T-helper 17 cell (primary cell): ENCODE measurements at places on chromosomes 7 and 10. TPM values are rescaled to one million over a fixed set of nuclear protein-coding genes. Genes with fewer than 3 reads are reported as not detected.
A peak's percentile ranks its signal among the peaks of the same experiment; 100 is the strongest.

GRCh38 chr7:4013793-4014192, 668.3 kb upstream of the FOXK1 start:
- no peak overlapping the region for H3K27ac ChIP-seq
- H3K36me3 ChIP-seq: no peaks in the 10 kb centered on the region
- no peaks in the 10 kb centered on the region for H3K4me1 ChIP-seq

The ACHE gene
- 0.25 TPM for total RNA-seq

DNA sequence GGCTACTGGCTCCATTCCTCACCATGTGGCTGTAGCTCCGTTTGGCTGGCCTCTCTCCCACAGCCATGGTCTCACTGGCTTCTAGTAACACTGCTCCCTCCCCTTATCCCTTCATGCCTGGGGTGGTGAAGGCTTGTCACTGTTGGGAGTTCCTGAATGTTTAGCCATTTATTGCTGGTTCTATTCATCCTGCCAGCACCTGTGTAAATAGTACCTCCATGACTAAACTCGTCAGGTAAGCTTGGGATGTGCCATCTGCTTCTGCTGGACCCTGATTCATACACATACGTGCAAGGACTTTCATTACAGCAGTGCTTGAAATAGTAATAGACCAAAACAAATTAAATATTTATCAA, 61.6 kb downstream of the CCDC71L start:
- H3K27ac ChIP-seq: peak overlapping the region; percentile 39
- H3K4me1 ChIP-seq: peaks cover 7% of the 10 kb centered on the region
- peaks cover 3% of the 10 kb centered on the region for H3K36me3 ChIP-seq
- H3K4me3 ChIP-seq: no peak overlapping the region
- H3K27me3 ChIP-seq: peaks cover 5% of the 10 kb centered on the region

DNA sequence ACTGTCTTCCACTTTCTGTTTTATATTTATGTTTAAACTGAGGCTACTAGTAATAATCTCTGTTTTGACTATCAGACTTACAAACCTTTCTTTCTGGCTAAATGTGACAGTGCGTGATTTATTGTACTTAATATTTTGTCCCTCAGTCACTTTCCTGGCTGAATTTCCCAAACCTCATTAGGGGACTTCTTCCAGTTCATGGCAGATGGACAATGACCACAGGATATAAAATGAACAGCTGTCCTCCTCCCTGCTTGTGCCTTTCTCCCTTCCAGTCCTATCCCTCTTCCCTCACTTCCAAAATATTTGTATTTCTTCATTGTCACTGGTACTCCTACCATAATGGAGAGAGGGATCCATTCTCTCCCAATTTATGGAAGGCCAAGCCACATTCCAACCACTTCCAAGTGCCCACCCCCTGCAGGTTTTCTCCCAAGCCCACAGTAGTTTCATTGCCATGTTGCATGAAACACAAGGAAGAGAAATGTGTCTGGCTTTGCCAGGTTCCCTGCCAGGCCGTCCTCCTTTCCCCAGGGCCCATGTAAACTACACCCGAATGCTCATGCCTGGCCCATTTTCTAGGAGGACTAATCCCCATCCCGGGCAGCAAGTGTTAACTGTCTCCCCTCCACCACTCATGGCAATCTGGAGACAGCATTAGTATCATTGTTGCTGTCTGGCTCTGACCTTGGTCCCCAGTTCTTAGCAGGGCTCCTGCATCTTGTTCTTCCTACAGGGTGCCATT, 269.5 kb upstream of the SLC26A5 start:
- H3K27me3 ChIP-seq: peaks cover 20% of the 10 kb centered on the region
- no peak overlapping the region for H3K4me3 ChIP-seq
- H3K36me3 ChIP-seq: no peaks in the 10 kb centered on the region
- H3K4me1 ChIP-seq: no peaks in the 10 kb centered on the region

DNA sequence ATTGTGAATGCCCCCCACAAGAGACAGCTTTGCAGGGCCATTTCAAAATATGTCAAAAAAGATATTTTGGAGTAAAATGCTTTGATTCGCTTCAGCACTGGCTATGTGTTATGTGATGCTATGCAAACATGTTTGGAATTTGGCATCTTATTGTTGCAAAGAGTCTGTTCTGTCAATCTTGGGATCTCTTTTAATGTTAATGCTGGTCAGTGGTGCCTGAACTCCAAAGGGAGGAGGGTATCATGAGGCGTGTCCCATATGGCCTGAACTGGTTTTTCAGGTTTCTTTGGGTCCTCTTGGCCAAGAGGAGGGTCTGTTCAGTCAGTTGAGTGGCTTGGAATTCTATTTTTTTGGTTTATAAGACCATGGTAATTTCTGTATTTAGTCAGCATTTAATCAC, 81.4 kb downstream of the HECW1 start:
- no peak for DNase-seq
- peaks cover 27% of the 10 kb centered on the region for H3K27me3 ChIP-seq
- no peak overlapping the region for H3K4me3 ChIP-seq
- H3K27ac ChIP-seq: no peak overlapping the region
- H3K4me1 ChIP-seq: no peaks in the 10 kb centered on the region
- H3K36me3 ChIP-seq: no peaks in the 10 kb centered on the region

DNA sequence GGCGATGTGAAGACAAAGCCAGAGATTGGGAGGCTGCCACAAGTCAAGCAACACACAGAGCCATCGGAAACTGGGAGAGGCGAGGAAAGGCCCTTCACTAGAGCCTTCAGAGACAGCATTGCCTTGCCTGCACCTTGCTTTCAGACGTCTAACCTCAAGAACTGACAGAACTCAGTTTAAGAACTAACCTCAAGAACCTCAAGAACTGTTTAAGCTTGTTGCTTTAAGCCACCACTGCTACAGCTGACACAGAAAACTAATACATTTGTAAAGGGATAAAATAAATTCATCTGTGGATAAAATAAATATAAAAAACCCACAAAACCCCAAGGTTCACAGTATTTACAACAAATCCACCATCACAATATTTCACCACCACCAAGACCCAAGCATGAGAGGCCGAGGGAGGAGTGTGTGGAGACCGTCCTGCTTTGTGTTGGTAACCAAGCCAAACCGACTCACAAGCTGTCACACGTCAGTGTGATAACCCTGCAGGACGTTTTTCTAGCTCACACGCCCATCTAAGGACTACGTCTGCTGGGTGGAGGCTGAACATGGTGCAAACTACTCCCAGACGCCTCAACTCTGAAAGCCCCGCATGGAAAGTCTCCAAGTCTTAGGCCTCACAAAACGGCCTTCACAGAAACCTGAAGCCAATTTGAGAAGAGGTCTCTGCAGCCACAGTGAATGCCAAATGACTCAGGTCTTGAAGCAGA, 116.8 kb downstream of the ABLIM1 start:
- peak overlapping the region; percentile 81 for H3K4me3 ChIP-seq
- H3K27ac ChIP-seq: peak overlapping the region; percentile 98
- no peaks in the 10 kb centered on the region for H3K36me3 ChIP-seq
- H3K27me3 ChIP-seq: no peaks in the 10 kb centered on the region
- H3K4me1 ChIP-seq: peaks cover 65% of the 10 kb centered on the region

DNA sequence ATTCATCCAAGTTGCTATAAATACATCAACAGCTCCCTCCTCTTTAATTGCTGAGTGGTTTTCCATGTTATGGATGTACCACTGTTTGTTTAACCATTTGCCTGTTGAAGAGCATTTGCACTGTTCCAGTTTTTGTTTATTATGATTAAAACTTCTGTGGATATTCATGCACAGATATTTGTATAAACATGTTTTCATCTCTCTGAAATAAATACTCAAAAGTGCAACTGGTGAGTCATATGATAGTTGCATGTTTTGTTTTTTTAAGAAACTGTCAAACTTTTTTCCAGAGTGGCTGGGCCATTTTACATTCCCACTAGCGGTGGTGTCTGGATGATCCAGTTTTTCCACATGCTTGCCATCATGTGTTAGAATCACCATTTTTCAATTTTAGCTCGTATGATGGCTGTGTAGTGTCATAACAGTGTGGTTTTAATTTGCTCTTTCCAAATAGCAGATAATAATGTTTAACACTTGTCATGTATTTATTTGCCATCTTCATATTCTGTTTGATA, 33.6 kb downstream of the MEOX2 start:
- no peak overlapping the region for H3K27ac ChIP-seq
- no peaks in the 10 kb centered on the region for H3K36me3 ChIP-seq
- DNase-seq: no peak
- no peaks in the 10 kb centered on the region for H3K27me3 ChIP-seq
- H3K4me3 ChIP-seq: no peak overlapping the region

DNA sequence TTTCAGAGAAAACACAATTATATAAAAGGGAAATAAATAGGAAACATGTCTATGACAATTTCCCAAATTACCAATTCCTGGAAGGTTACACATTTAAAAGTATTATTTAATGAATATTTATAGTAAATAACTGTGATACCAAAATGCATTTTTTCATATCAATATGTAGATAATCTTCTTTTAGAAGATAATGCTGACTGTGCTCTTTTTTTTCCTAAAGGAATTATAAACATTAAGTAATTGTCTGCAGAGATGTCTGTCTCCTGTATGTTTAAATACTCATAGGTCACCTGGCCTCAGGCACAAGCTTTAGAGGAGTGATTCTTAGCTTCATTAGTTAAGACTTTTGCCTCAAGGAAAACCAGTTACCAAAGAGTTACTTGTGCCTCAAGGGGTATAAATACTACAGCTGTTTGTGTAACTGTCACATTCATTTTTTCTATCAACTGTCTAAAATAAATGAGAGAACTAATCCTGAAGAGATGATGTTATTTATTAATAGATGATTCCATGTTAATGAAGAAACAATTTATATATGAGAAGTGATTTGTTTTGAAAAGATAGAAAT, 77.1 kb downstream of the DNAJC1 start:
- H3K4me1 ChIP-seq: peaks cover 5% of the 10 kb centered on the region
- DNase-seq: no peak
- no peak overlapping the region for H3K27ac ChIP-seq
- H3K27me3 ChIP-seq: no peaks in the 10 kb centered on the region
- H3K36me3 ChIP-seq: no peaks in the 10 kb centered on the region
- no peak overlapping the region for H3K4me3 ChIP-seq

DNA sequence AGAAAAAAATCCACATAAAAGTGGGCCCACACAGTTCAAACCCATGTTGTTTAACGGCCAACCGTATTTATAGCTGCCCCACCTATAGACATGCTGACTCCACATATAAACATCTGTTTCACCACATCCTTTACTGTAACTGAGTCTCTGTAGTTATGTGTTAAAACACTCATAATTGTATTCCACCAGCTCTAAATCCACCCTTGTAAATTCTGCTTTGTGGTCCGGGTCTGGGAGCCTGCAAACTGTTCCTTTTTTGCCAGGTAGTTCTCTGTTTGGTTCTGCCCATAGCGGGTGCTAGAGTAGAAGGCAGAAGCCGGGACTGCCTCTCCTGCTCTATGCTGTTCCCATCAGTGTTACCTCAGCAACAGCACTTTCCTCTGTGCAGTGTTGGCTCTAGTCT, 20.2 kb upstream of the FHIP2A start:
- no peaks in the 10 kb centered on the region for H3K27me3 ChIP-seq
- H3K27ac ChIP-seq: peak overlapping the region; percentile 85
- peaks cover 8% of the 10 kb centered on the region for H3K36me3 ChIP-seq
- H3K4me3 ChIP-seq: peak overlapping the region; percentile 57

The C7orf33 gene
- total RNA-seq: not detected

GRCh38 chr7:103094102-103094501, 19.2 kb downstream of the ARMC10 start:
- peak overlapping the region; percentile 54 for H3K27ac ChIP-seq
- H3K27me3 ChIP-seq: no peaks in the 10 kb centered on the region
- no peak overlapping the region for H3K4me3 ChIP-seq
- H3K36me3 ChIP-seq: peaks cover 3% of the 10 kb centered on the region
- H3K4me1 ChIP-seq: peaks cover 2% of the 10 kb centered on the region

The TMEM273 gene
- total RNA-seq: 11.3 TPM

The EPHA1 gene
- 19.7 TPM for total RNA-seq

DNA sequence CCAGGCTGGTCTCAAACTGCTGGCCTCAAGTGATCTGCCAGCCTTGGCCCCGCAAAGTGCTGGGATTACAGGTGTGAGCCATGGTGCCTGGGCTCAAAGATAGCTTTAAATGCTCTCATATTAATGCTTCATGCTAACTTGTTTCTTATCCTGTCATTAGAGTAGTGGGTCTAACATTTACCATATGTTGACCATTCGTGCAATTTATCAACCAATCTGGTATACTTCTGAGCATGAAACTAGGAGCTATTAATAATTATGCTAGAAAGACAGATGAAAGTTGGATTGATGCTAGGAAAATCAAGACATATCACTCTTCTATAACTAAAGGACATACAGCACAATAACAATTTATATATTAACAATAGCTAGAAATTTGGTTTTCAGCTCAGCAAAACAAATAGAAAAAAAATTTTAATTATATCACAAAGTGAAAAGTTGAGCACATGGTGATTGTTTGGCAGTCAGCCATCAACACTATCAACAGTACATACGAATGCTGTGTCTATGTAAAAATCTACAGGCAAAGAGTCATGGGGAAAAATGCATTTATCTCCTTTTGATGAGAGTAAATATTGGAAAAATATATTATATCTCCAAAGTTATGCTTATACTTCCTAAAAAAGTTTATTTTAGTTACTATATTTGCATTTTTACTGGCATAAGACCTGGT, 112.1 kb upstream of the ABCB5 start:
- no peaks in the 10 kb centered on the region for H3K4me1 ChIP-seq
- no peak overlapping the region for H3K27ac ChIP-seq
- no peaks in the 10 kb centered on the region for H3K36me3 ChIP-seq
- H3K27me3 ChIP-seq: no peaks in the 10 kb centered on the region

GRCh38 chr10:84241185-84241790, at the start of gene LRIT1:
TSS of gene LRIT1 (minus strand) at chr10:84241546. CDS start at chr10:84241439, 107 bp downstream.
- H3K27ac ChIP-seq: no peak within 1 kb of the TSS
- H3K36me3 ChIP-seq: no peaks in the 10 kb centered on the region
- H3K4me3 ChIP-seq: no peak within 1 kb of the TSS
- DNase-seq: no peak
- no peaks in the 10 kb centered on the region for H3K4me1 ChIP-seq

The SH2D4B gene
- total RNA-seq: 0.30 TPM

GRCh38 chr10:89494068-89494467, 41.3 kb downstream of the SLC16A12 start:
- H3K4me3 ChIP-seq: no peak overlapping the region
- peaks cover 38% of the 10 kb centered on the region for H3K27me3 ChIP-seq

GRCh38 chr7:12709726-12710502, 22.5 kb downstream of the ARL4A start:
- no peaks in the 10 kb centered on the region for H3K36me3 ChIP-seq
- DNase-seq: no peak
- peaks cover 3% of the 10 kb centered on the region for H3K4me1 ChIP-seq
- H3K27ac ChIP-seq: no peak overlapping the region
- no peak overlapping the region for H3K4me3 ChIP-seq

GRCh38 chr10:12638103-12638502, 288.8 kb downstream of the CAMK1D start:
- peaks cover 27% of the 10 kb centered on the region for H3K4me1 ChIP-seq
- DNase-seq: no peak
- peaks cover 3% of the 10 kb centered on the region for H3K36me3 ChIP-seq
- H3K4me3 ChIP-seq: no peak overlapping the region
- H3K27me3 ChIP-seq: no peaks in the 10 kb centered on the region

DNA sequence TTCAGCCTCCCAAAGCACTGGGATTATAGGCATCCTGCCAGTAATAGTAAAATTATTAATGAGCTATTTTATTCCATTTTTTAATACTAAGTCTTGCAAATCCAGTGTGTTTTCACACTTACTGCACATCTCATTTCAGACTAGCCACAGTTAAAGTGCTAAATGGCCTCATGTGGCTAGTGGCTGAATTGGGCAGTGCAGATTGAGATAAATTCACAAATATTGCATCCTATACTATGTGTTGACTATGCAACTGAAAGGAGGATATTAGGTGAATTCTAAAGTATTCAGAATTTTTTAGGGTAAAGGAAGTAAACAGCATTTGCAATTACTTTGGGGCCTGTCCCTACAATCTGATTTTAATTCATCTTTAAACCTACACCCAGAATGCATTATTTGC, 10.2 kb downstream of the APBB1IP start:
- peak overlapping the region; percentile 98 for H3K27ac ChIP-seq
- no peak for DNase-seq
- H3K4me1 ChIP-seq: peaks cover 62% of the 10 kb centered on the region
- no peaks in the 10 kb centered on the region for H3K27me3 ChIP-seq

The EPHB6 gene
- 59.9 TPM for total RNA-seq
